ENCODE measurements at places on chromosomes 3 and 15.

GRCh38 chr3:34107669-34108068 is 309.2 kb downstream of the PDCD6IP start:
- no peak for DNase-seq

DNA sequence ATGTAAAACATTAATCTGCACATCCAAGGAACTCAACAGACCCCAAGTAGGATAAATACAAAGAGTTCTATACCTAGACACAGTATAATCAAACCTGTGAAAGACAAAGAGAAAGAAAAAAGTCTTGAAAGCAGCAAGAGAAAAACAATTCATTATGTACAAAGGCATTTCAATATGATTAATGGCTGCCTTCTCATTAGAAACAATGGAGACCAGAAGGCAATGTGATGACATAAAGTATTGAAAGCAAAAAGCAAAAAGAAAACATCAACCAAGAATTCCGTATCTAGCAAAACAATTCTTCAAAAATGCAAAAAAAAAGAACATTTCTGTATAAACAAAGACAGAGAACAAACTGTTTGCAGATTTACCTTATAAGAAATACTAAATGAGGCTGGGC is 81.1 kb downstream of the XXYLT1 start:
- no peak for DNase-seq

GRCh38 chr3:100234364-100234763 is 26.4 kb upstream of the TBC1D23 start:
- DNase-seq = no peak

DNA sequence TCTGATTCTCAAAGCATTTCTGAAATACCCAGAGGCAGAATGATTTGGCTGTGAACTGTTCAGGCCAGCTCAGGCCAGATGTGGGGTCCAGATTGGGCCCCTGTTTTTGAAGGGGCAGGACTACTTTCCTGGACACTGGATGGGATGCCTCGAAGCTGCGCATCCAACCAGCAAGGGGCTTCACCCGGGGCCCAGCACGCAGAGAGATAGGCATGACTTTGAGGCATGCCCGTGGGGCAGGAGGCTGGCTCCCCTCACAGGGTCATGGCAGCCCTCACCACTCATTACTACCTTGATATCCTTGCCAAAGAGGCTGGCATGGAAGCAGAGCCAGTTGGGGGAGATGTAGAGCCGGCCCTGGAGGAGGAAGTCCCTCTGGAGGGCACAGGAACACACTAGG is 30.1 kb downstream of the GRAMD2A start:
- no peak for DNase-seq

DNA sequence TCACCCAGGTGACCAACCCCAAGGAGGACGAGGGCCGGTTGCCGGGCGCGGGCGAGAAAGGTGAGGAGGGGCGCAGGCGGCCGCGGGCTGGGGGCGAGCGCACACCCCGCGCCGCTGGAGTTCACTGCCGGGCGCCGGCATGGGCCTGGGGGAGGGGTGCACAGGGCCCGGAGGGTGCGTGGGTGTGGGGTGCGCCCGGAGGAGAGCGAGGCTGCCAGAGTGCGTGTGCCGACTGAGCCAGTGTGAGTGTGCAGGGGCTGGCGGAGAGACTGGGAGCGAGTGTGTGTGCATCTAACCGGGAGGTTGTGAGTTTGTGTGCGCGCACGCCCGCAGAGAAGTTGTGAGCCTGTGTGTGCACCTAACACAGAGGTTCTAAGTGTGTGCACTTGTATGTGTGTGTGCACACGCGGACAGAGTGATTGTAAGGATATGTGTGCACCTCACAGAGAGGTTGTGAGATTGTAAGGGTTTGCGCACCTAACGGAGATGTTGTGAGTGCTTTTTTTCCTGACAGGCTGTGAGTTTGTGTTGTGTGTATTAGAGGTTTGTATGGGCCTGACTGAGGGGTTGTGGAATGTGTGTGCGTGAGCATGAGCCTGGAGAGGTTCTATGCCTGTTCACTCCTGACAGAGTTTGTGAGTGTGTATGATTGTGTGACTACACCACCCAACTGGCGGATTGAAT is 681 bp downstream of the CTDSPL start:
- no peak for DNase-seq
